ENCODE measurements at places on chromosomes 7 and 10. TPM values are rescaled to one million over a fixed set of nuclear protein-coding genes. Genes with fewer than 3 reads are reported as not detected.

GRCh38 chr10:1182280-1183032 is 126.3 kb downstream of the WDR37 start:
- DNase-seq: no peak

DNA sequence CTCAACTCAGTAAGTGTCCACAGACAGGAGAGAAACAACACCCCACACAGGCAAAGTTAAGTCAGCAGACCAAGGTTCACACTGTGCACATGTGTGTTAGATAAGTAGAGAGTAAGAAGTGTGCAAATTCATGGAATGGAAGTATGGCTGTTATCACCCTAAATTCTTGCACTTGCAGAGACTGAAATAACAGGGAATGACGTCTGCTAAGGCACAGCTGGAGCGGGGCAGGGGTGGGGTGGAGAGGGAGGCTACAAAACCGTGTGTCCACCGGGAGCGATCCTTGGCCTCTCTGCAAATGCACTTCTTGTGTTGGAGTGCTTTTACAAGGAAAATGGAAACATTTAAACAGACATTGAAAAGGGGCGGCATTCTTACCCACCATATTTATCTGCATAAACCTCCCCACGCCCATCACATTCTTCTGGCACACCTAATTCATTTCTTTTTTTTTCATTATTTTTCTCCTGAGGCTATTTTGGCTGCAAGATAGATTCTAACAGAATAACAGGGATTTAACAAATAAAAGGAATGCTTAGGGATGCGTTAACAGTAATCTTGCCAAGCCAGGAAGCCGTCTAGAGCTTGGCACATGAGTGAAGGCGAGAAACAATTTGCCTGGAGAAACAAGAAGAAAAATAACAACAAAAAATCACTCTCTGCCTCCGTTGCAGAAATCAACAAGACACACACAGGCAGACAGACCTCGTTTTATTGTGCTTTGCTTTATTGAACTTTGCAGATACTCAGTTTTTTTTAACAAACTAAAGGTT is 30.1 kb downstream of the TNS3 start:
- DNase-seq: peak; percentile 74

The THSD7A gene
- total RNA-seq: 6.8 TPM

The C10orf62 gene
- total RNA-seq: not detected

The OAT gene
- 97.4 TPM for total RNA-seq

The TACC2 gene
- 13.0 TPM for total RNA-seq

Measured in ovary (tissue), 10 donors.